Activated T-cell treated with anti-CD3 and anti-CD28 coated beads, Interleukin-2, amount 50 U/mL, for 72 hours (primary cell): ENCODE measurements at places on chromosomes 11 and 22. TPM values are rescaled to one million over a fixed set of nuclear protein-coding genes. Genes with fewer than 3 reads are reported as not detected.

DNA sequence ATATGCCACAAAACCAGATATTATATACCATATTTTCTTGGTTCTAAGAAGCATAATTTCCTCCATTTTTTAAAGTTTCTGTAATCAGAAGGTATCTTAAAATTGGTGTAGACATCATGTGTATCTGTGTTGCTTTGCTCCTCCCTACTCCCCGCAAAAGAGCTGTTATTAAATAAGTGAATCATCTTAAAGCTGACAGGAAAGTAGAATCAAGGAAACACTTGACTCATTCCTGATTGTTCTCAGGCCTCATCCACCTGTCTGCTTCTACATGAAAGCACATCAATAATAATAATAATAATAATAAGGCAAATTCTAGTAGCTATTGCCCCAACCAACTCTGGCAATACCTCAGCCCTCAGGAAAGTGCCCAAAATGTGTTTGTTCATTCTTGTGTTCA lies 26.2 kb upstream of the GUCY1A2 start:
- no peak overlapping the region for H3K4me3 ChIP-seq
- no peaks in the 10 kb centered on the region for H3K4me1 ChIP-seq
- H3K36me3 ChIP-seq: no peaks in the 10 kb centered on the region

DNA sequence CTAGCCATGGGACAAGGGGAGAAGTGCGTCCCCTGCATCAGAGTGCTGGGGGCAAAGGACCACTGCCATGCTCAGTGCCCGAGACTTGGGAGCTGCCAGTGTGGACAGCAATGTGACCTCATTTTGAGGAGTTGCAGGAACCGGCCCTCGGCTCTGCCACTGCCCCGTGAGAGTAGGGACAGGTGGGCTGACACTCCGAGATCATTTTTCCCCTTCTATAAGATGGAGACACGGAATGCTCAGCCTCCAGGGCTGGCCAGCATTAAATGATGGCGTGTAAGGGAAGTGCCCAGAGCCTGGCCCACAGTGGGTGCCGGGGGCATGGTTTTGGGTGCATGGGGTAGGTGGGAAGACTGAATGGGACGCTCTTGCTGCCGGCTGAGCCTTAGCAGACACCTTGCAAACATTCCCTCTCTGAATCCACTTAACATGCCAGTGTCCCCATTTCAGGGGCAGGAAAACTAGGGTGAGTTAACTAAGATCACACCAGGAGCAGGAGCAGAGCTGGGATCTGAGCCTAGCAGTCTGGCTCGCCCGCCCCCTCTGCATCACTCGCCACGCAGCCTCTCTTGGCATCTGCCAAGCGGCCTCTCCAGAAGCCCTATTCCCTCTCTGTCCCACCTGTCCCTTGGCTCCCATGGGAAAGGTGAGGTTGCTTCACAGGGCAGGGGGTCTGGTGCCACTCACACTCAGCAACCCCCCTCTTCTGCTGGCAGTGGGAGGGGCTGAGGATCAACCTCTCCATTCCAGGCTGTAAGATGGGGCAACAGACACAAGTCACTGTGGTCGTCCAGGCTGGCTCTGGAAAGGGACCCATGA lies 13.6 kb downstream of the NPTXR start:
- H3K36me3 ChIP-seq: no peaks in the 10 kb centered on the region
- H3K4me3 ChIP-seq: no peak overlapping the region
- no peaks in the 10 kb centered on the region for H3K27me3 ChIP-seq
- no peaks in the 10 kb centered on the region for H3K4me1 ChIP-seq
- H3K27ac ChIP-seq: no peak overlapping the region
- no peak for DNase-seq

DNA sequence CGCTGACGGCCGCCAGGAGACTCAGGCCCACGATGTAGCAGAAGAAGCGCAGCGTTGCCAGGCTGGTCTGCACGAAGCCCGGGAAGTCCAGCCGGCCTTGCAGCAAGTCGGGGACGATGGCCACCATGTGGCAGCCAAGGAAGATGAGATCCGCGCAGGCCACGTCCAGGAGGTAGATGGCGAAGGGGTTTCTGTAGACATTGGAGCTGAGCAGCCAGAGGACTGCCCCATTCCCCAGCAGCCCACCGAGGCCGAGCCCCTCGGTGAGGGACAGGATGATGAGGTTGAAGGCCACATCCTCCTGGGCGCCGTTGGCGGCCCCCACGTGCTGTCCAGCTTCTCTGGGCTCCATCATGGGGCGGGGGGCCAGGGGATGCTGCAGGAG lies 3.8 kb downstream of the MRGPRE start:
- H3K4me3 ChIP-seq: no peak overlapping the region
- DNase-seq: no peak
- H3K4me1 ChIP-seq: peaks cover 2% of the 10 kb centered on the region
- H3K27me3 ChIP-seq: no peaks in the 10 kb centered on the region
- H3K27ac ChIP-seq: no peak overlapping the region

DNA sequence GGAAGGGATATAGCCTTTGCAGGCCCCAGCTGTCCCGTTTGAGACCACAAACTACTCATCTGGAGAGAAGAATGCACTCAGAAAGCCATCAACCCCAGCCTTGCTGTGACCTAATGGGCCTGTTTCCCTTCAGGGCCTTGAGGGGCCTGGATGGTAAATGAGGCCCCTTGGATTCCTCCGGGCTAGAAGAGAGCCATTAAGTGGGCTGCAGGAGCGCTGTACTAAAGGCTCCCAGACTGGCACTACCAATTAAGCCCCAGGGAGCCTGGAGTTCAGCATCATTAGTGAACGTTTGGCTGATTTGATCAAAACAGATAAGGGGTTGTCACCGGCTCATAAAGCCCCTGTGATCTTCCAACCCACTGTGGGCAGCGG lies 23.0 kb downstream of the CD5 start:
- no peak overlapping the region for H3K4me3 ChIP-seq
- H3K27me3 ChIP-seq: no peaks in the 10 kb centered on the region
- no peak for DNase-seq
- peaks cover 30% of the 10 kb centered on the region for H3K4me1 ChIP-seq
- H3K36me3 ChIP-seq: peaks cover 40% of the 10 kb centered on the region

DNA sequence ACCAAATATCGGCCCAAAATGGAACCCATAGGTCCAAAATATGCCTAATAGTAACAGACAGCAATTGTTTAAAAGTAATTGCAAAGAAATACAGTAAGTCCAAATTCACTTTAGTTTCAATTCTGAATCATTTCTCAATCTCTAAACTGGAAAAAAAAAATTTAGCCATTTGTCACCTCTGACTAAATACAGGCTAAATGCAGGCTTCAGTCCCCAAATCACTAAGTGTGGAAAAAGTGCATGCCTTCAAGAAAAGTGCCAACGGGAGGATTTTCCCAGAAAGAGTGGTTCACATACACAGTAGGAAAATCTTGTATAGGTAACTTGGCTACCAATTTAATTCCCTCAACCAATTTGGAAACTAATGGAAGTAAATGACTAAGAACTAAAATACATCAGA lies 35.7 kb downstream of the SIK3 start:
- peaks cover 90% of the 10 kb centered on the region for H3K4me1 ChIP-seq
- peak; percentile 32 for DNase-seq
- no peaks in the 10 kb centered on the region for H3K27me3 ChIP-seq
- no peaks in the 10 kb centered on the region for H3K36me3 ChIP-seq
- peak overlapping the region; percentile 81 for H3K4me3 ChIP-seq
- H3K27ac ChIP-seq: peak overlapping the region; percentile 96

- no peak overlapping the region for H3K4me3 ChIP-seq
- no peak for DNase-seq
- no peaks in the 10 kb centered on the region for H3K36me3 ChIP-seq
- no peaks in the 10 kb centered on the region for H3K4me1 ChIP-seq
- no peaks in the 10 kb centered on the region for H3K27me3 ChIP-seq
Measured at GRCh38 chr11:12636871-12637410, 37.3 kb upstream of the TEAD1 start.

DNA sequence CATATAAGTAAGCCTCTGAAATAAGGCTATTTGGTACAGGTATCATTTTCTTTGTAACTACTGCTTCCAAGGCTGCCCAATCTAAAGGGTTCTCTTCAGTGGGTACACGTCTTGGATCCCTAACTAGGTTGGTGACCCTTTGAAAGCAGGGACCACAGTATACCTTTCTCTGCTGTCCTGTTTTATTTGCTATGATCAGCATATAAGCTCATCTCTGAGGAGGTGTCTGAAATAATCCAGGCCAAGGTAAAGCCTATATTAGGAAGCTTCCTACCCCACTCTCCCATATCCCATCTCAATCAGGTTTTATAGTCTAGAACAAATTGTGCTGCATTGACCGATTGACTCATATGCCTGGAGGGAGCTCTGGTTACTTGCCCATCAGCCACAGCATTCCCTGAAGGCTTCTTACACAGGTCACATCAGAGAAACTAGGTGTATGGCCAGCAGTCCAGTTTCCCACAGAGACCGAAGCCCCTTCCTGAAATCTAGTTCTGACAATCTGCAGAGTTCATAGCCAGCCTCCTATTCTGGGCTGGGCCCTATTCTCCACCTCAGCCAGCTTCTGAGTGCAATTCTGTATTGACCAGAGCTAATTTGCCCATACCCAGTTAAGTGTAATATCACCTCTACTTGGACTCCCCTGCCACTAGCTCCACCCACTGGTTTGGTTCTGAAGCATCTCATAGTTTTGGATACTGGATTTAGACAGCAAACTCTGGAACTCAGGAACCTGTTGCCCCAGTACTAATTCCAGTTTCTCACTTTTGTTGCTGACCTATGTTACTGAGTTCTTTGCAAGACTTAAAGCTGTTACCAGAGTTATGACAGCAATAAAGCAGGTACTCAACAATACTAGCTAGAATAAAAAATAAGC lies 62.1 kb upstream of the ARHGAP20 start:
- H3K4me3 ChIP-seq: no peak overlapping the region
- no peaks in the 10 kb centered on the region for H3K27me3 ChIP-seq
- H3K36me3 ChIP-seq: peaks cover 5% of the 10 kb centered on the region
- H3K4me1 ChIP-seq: peaks cover 5% of the 10 kb centered on the region
- DNase-seq: no peak

- H3K27me3 ChIP-seq: no peaks in the 10 kb centered on the region
- no peaks in the 10 kb centered on the region for H3K36me3 ChIP-seq
- no peak overlapping the region for H3K27ac ChIP-seq
- no peak overlapping the region for H3K4me3 ChIP-seq
Measured at GRCh38 chr11:38593649-38594048, 1995.6 kb upstream of the RAG2 start.

GRCh38 chr11:44113572-44113971 lies 18.1 kb downstream of the EXT2 start:
- H3K4me3 ChIP-seq: no peak overlapping the region
- H3K4me1 ChIP-seq: peaks cover 27% of the 10 kb centered on the region
- no peak for DNase-seq

GRCh38 chr11:75100314-75100713 lies 3.6 kb upstream of the OR2AT4 start:
- peaks cover 49% of the 10 kb centered on the region for H3K27me3 ChIP-seq
- peak; percentile 67 for DNase-seq
- peaks cover 2% of the 10 kb centered on the region for H3K36me3 ChIP-seq
- H3K27ac ChIP-seq: no peak overlapping the region

- peak overlapping the region; percentile 35 for H3K27ac ChIP-seq
- DNase-seq: no peak
- H3K4me1 ChIP-seq: no peaks in the 10 kb centered on the region
- peaks cover 15% of the 10 kb centered on the region for H3K36me3 ChIP-seq
- no peaks in the 10 kb centered on the region for H3K27me3 ChIP-seq
Measured at GRCh38 chr11:48141475-48142122, 75.0 kb upstream of the OR4B1 start.

GRCh38 chr11:92670308-92670890 lies 299.1 kb upstream of the MTNR1B start:
- no peaks in the 10 kb centered on the region for H3K27me3 ChIP-seq
- H3K36me3 ChIP-seq: no peaks in the 10 kb centered on the region
- no peak overlapping the region for H3K27ac ChIP-seq
- H3K4me3 ChIP-seq: no peak overlapping the region
- DNase-seq: no peak
- no peaks in the 10 kb centered on the region for H3K4me1 ChIP-seq

DNA sequence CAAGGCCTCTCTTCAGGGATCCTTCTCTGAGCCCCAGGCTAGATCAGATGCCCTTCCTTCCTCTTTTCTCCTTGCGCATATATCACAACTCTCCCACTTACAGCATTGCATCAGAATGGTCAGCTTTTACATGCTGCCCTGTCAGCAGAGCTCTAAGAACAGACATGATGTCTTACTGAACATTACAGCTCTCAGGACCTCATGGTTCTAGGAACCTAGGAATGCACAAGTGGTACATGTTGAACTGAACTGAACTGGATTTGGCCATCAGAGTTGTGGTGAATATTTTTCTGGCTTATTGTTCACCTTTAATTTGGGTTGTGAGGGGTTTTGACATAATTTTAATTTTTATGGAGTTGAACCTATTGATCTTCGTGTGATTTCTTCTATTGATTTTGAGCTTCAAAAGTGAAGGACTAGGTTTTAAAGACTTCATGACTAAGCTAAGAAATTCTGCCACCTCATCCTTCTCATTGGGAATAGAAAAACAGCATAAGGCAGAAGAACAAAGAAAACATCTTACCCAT lies 37.7 kb upstream of the SPON1 start:
- no peaks in the 10 kb centered on the region for H3K27me3 ChIP-seq
- H3K36me3 ChIP-seq: no peaks in the 10 kb centered on the region
- peak overlapping the region; percentile 92 for H3K27ac ChIP-seq
- DNase-seq: no peak
- no peak overlapping the region for H3K4me3 ChIP-seq

DNA sequence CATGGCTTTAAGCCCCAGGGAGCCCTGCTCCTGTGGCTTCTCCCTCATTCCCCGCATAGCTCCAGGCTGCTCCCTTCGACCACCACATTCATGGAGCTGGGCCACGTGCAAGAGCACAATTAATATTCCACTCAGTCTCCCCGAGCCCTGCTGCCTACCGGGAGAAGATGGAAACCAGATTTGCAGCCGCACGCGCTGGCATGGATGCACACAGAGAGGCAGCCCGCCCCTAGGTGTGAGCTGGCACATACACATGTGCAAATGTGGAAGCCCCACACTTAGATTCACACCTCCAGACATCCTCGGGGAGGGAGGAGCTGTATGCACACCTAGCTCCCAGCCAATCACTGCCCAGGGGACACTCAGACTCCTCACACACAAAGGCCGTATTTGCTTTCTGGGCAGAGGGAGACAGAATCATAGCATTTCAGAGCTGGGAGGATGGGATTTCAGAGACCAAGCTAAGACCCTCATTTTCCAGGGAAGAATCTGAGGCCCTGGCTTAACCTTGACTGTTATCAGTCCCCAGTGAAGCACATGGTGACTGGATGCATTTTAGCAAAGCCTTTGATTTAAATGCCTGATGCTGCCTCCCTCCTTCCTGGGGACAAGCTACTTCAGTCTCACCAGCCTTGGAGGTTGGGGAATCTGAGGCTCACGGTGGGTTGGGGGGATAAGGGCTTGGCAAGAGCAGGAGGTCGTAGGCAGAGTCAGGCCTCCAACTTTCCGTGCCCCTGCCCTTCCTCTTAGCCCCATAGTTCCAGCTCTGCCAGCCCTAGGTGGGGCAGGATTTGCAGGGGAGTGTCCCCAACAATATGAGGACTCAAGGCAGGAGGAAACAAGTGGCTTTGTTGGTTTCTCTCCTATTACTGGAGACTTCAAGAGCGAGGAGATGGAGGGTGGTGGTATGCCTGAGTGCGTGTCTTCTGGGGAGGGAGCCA lies 5.3 kb upstream of the CREB3L1 start:
- DNase-seq: no peak
- H3K4me1 ChIP-seq: peaks cover 6% of the 10 kb centered on the region
- H3K36me3 ChIP-seq: no peaks in the 10 kb centered on the region

CHCHD10 gene
- 62.5 TPM for total RNA-seq

TRIM48 gene
- total RNA-seq: not detected

MMP27 gene
- not detected for total RNA-seq

TSPAN32 gene
- total RNA-seq: 8.6 TPM

TM7SF2 gene
- 22.8 TPM for total RNA-seq

OR56A4 gene
- total RNA-seq: not detected

PHETA2 gene
- 2.4 TPM for total RNA-seq
